Activated B cell treated with CpG ODN at 0.5 μM for 24 hours (primary cell): ENCODE measurements at places on chromosomes 7 and 10. TPM values are rescaled to one million over a fixed set of nuclear protein-coding genes. Genes with fewer than 3 reads are reported as not detected.
A peak's percentile ranks its signal among the peaks of the same experiment; 100 is the strongest.

The EN2 gene
- total RNA-seq = not detected in 2 replicates

The CLCN1 gene
- not detected in 2 replicates for total RNA-seq

The PRXL2A gene
- 8.5 and 10.3 TPM in 2 replicates for total RNA-seq

GRCh38 chr7:975702-976473, 539 bp upstream of the COX19 start:
- DNase-seq = no peak

DNA sequence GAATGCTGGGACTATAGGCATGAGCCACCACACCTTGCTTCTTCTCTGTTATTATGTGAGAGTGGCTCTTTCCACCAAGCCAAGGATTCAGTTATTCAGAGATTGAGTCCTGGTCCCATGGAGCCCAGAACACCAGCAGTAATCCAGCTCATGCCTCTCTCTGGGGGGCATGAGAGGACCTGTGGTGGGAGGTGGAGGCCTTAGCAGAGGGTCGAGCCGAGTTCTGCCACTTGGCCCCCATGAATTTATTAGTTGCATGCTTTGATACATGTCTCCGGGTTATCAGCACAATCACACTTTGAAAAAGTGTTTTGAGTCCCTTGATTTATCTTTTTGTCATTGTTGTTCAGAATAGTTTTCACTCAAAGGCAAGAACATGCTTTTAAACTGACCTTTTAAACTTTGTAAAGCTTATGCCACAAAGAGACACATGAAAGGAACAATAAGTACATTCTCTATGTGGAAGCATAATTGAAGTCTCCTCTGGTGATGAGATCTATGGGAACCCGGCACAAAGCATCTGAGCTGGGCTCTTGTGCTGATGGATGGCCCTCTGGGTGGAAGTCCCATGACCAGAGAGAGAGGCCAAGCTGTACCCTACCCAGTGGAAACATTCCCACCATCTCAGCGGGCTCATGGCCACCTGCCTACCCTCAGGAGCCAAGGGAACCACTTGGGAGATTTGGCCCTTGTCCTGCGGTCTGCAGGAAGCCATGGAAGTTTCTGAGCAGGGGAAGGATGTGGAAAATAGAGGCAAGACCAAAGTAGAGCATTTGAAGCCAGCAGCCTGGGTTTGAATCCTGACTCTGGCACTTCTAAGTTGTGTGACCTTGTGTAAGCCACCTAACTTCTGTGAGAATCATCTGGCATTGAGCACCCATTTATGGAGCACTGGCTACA, 53.9 kb downstream of the MINDY4 start:
- no peak for DNase-seq

DNA sequence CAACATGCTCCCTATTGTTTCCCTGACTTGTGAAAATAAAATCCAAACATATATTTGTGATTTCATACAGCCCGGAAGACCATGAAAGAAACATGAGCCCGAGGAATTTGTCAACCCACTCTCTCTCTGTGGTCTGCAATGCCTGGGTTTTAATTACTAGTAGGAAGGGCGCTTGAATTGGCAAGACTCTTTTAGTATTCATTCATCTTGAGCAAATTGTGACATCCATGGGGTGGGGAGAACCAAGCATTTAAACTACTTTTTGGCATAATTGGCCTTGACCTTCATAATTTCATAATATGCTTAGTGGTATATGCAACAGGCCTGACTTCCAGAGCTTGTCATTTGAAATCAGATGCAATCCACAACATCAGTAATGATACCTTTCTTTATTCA, 142.4 kb upstream of the BMPER start:
- no peak for DNase-seq

DNA sequence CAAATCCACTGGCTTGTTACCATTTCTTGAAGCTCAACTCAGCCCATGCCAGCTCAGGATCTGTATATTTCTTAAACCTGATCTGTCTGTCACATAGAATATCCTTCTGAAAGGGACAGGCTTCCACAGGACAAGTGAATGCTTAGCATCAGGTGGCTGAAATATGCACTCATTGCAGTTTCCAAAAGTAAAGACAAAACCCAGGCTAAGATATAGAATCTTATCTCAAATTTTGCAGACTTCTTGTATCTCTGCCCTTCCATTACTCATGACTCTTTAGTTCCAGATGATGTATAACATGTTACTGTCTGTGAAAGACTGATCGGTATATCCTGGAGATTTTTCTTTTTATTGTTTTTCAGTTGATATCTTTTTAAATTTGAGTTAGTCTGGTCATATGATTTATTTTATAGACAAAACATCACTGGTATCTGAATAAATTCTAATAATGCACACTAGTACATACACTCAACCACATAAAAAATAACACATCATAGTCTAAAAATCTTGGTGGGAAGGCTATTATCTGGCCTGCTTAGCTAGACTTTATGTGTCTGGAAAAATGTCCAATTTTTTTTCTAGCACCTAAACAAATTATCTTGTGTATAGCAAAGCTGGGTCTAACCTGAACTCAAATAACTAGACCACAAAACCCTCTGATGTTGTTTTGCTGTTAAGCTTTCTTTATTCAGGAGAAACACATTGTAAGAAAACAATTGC, 182.6 kb downstream of the ADAM12 start:
- no peak for DNase-seq

GRCh38 chr10:114631666-114632417, 26.2 kb downstream of the ABLIM1 start:
- DNase-seq = peak; percentile 20

GRCh38 chr10:93718937-93719725, 16.7 kb upstream of the FRA10AC1 start:
- DNase-seq = no peak
